Stimulated activated CD4-positive, alpha-beta T cell treated with anti-CD3 and anti-CD28 coated beads, Interleukin-1b, Interleukin-23, amount 100 ng/mL, for 1 hour (primary cell): ENCODE measurements at places on chromosomes 13 and 19.

DNA sequence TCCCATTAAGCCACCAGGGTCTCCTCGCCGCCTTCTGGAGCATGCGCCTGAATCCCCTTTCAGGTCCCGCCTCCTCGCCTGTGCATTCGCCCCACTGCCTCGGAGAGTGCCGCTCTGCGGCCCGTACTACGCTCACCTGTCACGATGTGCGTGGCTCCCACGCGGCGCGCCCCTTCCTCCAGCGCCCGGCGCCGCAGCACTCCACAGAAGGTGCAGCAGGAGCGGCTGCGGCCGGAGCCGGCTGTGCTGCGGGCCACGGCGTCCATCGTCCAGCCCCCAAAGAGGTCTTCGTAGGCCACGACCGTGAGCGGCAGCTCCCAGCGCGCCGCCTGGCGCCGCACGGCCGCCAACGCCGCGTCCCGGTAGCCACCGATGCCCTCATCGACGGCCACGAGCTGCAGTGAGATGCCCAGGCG lies 4.3 kb downstream of the CTU1 start:
- DNase-seq, result no peak

- DNase-seq, result no peak
Observed at GRCh38 chr19:48353677-48354076, 10.1 kb downstream of the TMEM143 start.

GRCh38 chr13:99722931-99723330 lies 221.7 kb downstream of the TM9SF2 start:
- no peak for DNase-seq

DNA sequence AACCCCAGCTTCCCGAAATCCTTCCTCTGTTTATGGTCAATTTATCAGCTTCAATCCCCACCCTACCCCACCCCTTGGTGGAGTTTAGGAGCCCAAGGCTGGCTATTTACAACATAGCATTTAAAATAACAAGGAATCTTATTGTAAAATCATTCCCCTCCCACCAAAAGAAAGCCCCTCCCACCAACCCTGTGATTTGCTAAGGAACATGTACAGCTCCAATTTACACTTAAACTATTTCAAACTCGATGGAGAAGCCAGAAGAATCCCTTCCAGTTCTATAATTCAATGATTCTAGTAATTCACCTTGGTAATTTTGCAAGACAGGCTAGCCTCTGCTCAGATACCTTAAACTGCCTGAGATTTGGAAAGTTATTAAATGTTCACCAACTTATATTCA lies 3.0 kb downstream of the LATS2 start:
- DNase-seq, result no peak

- DNase-seq, result no peak
Observed at GRCh38 chr19:517721-518597, 10.7 kb downstream of the TPGS1 start.

DNA sequence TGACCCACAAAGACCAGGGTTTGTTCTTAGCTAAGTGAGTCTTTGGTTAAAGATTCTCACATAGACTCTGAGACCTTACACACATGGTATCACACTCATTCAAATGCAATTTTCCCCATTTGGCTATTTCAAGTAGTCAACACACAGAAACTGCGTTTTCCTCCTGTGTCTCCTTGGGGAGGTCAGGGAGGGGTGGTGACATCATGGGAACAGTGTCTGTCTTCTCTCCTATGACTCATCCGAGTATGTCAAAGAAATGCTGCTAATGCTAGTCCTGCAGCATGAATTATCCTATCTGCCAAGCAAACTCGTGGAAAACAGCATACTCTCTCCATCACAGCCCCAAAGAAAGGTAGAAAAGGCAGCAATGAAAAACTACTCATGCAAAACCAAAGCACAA lies 100.2 kb downstream of the ENOX1 start:
- no peak for DNase-seq
